ENCODE measurements at places on chromosomes 4 and X.

GRCh38 chr4:70629469-70630090 lies 1.0 kb downstream of the ENAM start:
- DNase-seq = no peak

DNA sequence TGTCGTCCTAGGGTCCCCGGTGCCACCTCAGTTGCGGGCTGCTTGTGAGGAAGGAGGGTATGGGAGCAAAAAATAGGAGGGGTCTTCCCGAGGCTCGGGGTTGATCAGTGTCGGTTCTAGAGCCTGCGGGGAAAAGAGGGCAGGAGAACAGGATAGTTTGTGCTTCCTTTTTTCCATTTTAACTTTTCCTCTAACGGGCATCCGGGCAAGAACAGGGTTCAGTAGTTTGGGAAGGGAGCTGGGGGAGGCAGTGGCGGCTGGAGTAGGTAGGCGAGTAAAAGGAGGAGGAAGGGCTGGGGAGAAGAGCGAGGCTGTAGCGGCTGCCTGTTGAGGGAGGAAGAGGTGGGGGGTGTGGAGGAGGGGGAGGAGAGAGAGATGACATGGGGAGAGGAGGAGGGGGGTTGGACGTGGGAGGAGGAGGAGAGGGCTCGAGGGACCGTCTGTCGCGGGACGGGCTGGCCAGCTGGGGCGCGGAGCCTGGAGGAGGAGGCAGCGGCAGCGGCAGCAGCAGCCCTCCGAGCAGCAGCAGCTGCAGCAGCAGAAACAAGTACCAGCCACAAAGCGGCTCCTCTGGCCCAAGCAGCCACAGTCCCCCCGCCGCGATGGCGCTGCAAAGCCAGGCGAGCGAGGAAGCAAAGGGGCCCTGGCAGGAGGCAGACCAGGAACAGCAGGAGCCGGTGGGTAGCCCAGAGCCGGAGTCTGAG lies at the start of gene SLC16A2:
Gene SLC16A2 (plus strand): TSS at position 458 of the 704 bp plus-strand sequence. CDS start 145 bp downstream, at position 603.
- no peak for DNase-seq

GRCh38 chr4:24063731-24064130 lies 173.9 kb upstream of the PPARGC1A start:
- no peak for DNase-seq

- no peak for DNase-seq
Observed at GRCh38 chrX:2502668-2503519, 2.1 kb upstream of the DHRSX start.

GRCh38 chr4:98516441-98517217 lies 141.8 kb downstream of the TSPAN5 start:
- DNase-seq = no peak

DNA sequence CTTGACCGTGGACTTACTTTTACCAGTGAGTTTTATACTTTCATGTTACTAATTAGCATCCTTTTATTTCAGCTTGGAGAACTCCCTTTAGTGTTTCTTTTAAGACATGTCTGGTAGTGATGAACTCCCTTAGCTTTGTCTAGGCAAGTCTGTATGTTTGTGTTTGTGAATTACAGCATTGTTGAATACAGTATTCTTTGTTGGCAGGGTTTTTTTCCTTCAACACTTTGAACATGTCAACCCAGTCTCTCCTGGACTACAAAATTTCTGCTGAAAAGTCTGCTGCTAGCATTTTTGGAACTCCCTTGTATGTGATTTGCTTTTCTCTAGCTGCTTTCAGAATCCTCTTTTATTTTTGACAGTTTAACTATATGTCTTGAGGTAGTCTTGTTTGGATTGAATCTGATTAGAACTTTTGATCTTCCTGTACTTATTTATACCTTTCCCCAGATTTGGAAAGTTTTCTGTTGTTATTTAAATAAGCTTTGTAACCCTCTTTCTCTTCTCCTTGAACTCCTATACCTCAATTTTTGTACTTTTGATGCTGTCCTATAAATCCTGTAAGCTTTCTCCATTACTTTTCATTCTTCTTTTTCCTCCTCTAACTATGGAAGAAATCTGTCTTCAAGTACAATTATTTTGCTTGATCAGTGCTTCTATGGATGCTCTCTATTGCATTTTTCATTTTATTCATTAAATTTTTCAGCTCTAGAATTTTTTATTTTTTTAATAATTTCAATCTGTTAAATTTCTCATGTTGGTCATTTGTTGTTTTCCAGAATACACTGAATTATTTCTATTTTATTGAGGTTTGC lies 14.1 kb downstream of the PAPSS1 start:
- no peak for DNase-seq

- DNase-seq = no peak
Observed at GRCh38 chr4:6523251-6523650, 50.8 kb upstream of the PPP2R2C start.

DNA sequence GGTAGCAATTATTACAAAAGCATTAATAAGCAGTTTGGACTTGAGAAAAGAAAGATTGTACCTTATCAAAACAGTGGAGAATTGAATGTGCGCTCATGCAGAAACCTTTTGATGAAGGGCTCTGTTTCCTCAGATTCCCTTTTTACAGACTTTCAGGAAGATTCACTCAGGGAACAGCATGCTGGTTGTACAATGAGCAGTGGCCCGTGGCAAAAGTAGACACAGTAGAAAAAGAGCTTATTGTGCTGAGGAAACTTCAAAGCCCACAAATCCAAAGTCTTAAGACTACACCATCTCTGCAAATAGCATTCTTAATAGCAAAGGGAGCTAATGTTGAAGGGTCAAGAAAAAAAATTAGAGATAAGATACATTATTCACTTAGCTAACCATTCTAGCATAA lies 858.9 kb downstream of the PDHA2 start:
- DNase-seq = no peak

DNA sequence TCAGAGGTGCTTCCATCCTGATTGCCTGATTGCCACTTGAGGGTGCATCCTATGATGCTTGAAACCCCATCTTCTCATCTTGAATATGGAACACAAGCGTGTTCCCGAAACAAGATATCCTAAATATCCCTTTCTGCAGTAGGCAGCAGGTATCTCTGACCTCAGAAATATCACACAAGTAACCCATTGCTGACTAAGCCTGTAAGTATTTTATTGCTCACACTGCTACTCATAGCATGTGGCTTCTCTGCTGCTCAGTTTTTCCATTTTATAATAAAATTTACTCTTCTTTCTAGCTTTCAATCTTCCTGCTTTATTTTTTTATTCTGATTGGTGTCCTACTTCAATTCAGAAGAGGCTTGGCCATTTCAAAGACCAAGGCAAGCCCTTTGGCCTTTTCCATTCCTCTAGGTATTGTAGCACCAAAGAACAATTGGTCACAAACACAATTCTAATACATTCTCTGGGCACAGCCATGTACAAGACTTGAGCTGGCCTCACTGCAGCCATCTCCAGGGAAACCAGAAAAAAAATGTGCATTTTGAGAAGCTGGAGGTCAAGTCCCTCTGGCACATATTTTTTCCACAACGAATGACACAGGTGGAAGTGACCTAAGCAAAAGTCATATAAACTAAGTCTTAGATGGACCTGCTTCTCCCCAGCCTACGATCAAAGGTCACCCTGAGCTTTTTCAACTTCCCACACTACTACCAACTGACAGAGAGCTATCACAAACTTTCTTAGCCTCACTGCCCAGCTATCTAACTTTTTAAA lies 107.0 kb downstream of the OR13H1 start:
- no peak for DNase-seq

DNA sequence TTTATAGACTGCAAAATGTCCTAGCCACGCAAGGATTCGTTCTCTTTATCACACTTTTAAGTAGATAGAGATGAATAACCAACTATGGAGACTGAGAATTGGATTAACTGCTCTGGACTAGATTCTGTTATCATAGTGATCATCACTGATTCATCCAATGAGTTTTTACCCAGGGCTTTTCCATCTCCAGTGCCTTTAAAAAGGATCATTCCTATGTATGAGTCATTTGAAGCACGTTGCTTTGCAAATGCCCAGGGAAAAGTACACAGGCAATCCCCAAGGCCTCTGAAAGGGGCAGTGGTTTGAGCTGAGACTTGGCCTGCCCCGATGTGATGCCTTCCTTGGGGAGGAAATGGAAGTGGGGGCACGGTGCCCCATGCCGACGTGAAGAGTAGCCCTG lies 122.7 kb upstream of the PSAPL1 start:
- no peak for DNase-seq

DNA sequence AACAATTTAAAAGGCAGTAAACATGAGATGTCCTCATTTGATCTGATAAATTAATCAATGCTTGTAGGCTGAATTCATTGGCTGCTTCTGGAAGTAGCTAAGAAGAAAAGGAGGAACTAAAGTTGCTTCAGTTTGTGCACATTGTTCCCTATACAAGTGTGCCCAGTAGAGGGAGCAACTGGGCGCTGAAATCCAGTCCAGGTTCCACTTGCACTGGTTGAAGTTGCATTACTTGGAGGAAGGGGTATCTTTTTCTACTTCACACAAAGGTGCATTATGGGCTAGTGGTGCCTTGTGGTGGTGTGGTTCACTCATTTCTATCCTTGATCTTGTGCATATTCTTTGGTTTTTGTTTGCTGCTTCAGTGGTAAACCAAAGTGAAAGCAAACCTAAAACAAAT lies 67.9 kb upstream of the SOX3 start:
- no peak for DNase-seq

GRCh38 chr4:185004562-185005218 lies 13.6 kb upstream of the HELT start:
- no peak for DNase-seq

GRCh38 chr4:141804836-141805235 lies 168.5 kb downstream of the IL15 start:
- DNase-seq = no peak

- DNase-seq = no peak
Observed at GRCh38 chrX:135086197-135086854, 34.0 kb downstream of the ETDB start.

- no peak for DNase-seq
Observed at GRCh38 chr4:141077611-141078225, 55.6 kb downstream of the RNF150 start.

GRCh38 chr4:115042496-115042895 lies 70.9 kb downstream of the NDST4 start:
- no peak for DNase-seq

DNA sequence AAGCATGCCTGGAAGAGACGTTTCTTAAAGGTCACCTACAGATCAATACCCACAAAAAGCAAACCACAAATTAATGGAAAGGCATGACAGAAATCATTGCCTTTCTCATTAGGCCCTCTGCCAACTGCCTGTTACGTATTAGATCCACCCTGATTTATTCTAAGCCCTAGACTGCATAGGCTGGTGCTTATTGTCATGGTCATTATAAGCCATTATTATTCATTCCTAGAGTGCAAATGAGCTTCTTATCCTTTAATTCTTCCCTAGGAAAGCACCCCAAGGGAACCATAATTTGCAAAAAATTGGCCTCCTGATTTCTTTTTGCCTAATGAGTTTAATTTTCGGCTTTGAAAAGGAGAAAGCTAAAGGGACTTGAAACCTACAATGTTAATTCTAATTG lies 184.2 kb upstream of the GPRIN3 start:
- DNase-seq = no peak
